ENCODE measurements at places on chromosomes 3 and 15. TPM values are rescaled to one million over a fixed set of nuclear protein-coding genes. Genes with fewer than 3 reads are reported as not detected.

ZNF774 gene
- 1.8 TPM for total RNA-seq

SERPINI2 gene
- 0.82 TPM for total RNA-seq

FAM107A gene
- 4.3 TPM for total RNA-seq

SAXO2 gene
- 2.5 TPM for total RNA-seq

ALPK3 gene
- 20.2 TPM for total RNA-seq

PRSS50 gene
- total RNA-seq: 0.99 TPM

CCDC80 gene
- 44.0 TPM for total RNA-seq

EFL1 gene
- total RNA-seq: 17.5 TPM

GOLGA8S gene
- total RNA-seq: 0.12 TPM

KIF15 gene
- total RNA-seq: 6.4 TPM

RARRES1 gene
- 22.3 TPM for total RNA-seq

SELENOS gene
- 43.1 TPM for total RNA-seq

ATP10A gene
- total RNA-seq: 5.1 TPM

IMPG2 gene
- 0.70 TPM for total RNA-seq

CD276 gene
- 112 TPM for total RNA-seq

TEX55 gene
- not detected for total RNA-seq
